ENCODE measurements at places on chromosomes 12 and 14.

GRCh38 chr12:4960547-4960946 is 50.8 kb downstream of the KCNA1 start:
- no peak for DNase-seq

DNA sequence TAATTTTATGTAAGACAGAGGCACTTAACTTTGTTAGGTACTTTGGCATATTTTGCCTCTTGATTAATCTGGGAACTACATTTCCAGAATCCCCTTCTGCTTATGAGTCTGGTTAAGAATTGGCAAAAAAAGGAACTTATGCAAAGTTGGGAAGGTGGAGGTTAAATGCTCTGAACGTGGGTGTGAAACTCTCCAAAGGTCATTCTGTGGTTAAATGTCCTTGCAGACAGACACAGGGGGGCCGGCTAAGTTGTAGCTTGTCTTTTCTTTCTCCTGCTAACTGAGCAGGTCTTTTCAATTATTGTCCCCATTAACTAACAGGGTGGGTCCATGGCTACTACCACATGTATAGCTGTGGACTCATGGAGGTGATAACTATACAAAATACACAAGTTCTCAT is 248.6 kb upstream of the NOVA1 start:
- DNase-seq = no peak

- DNase-seq = no peak
Measured at GRCh38 chr12:115583591-115583990, 693.9 kb downstream of the MED13L start.

GRCh38 chr14:104661086-104661485 is 28.3 kb upstream of the INF2 start:
- DNase-seq = no peak

DNA sequence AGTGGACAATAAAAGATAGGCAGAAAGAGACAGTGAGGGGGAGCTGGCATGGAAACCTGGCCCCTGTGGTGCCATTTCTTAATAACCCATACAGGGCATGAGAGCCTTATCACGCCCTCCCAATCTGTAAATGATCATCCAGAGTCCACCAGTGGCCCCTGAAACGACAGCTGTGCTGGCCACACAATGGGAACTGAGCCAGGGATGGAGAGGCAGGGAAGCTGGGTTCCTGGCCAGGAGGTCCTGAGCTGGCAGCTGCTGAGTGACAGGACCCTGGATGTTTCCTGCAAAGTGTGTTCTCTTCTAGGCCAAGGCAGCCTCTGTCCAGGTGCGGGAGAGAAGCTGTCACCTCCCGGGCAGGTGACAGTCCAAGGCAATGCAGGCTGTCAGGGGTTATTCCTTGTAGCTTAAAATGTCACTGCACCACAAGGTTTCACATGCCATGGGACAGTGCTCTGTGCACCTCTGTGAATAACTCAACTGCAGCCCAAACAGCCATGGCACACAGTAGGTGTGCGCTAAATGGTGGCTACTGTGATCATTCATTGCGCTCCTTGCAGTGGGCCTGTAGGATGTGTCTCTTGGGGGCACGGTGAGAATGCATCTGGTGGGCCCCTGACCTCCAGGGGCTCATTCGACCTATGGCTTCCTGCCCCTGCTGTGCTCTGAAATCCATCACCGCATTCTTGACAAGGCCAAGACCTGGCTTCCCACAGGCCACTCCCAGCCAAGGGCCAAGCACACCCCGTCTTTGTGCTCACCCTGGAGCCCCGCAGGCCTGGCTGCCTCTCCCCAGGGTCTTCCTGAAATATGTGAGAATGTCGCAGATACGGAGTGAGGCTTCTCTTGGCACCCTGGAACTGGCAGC is 46.3 kb upstream of the BCL11B start:
- DNase-seq = no peak

DNA sequence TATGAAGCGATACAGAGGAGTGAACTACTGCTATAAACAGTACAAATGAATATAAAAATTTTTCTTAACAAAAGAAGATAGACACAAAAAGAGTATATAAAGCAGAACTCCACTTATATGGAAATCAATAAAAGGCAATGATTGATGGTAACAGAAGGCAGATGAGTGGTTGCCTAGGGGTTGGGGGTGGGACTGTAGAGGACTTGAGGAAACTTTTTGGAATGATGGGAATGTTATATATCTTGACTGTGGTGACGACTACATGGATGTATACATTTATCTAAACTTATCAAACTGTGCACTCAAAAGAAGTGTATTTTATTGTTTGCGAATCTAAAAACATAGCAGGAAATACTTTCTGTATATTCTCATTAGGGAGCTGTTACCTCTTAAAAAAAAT is 89.1 kb downstream of the PTCSC3 start:
- DNase-seq = no peak

DNA sequence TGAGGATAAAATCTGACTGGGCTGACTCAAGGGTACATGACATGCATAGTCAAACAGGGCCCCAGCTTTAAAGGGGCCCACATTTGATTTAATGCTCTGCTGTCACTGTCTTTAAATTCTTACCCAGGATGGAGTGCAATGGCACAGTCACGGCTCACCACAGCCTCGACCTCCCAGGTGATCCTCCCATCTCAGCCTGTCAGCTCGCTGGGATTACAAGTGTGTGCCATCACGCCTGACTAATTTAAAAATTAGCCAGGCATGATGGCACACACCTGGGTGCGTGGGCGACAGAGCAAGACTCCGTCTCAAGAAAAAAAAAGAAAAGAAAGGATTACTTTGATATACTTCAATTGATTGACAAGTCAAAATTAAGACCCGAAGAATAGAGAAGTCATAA is 9.2 kb upstream of the PLBD1 start:
- no peak for DNase-seq

- no peak for DNase-seq
Measured at GRCh38 chr14:102178806-102179205, 39.1 kb downstream of the WDR20 start.

DNA sequence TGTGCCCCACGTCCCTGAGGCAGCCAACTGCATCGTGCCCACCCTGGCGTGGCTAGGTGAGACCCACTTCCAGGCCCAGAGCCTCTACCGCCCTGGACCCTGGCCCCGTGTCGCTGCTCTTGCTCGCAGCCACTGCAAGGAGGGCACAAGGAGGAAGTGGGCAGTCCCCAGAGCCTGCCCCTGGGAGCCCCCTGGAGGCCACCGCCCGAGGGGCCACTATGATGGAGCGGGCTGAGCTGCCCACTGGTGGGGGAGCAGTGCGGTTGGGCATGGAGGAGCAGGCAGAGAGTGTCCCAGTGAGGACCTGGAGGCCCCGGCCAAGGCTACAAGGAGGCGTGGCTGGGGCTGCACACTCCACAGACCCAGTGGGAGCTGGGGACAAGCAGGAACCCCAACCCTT is 323.6 kb downstream of the PCNX1 start:
- DNase-seq = no peak

DNA sequence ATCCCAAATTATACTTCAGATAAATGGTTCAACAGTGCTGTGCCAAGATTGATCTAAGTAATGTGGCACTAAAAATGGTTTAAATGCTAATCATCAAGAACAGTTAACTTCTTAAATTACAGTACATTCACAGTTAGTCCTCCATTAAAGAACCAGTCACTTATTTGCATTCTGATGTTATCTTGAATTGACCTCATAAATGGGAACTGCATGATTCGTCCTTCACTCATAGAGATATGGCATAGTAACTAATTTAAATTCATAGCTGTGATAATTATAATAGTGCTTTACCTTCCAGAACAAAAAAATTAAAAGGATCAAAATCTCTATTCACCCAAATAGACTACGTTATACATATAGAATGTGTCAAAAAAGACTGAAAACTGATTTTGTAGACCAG is 61.1 kb downstream of the COCH start:
- no peak for DNase-seq

DNA sequence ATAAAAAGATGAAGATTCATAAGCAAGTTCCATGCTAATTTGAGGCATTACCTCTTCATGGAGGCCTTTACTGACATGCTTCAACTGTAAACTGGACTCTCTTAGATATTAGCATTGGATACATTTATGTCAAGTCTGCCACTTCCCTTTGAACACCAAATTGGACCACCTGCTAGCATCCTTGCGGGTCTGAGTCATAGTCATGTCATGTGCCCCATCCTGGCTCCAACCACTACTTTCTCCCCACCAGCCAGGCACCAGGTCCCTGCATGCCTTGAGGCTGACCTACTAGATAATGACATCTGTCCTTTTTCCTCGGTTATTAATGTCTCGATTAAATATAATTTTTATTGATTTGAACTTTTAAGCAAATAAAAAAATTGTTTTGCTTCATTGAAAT is 32.9 kb upstream of the EEA1 start:
- peak; percentile 70 for DNase-seq

DNA sequence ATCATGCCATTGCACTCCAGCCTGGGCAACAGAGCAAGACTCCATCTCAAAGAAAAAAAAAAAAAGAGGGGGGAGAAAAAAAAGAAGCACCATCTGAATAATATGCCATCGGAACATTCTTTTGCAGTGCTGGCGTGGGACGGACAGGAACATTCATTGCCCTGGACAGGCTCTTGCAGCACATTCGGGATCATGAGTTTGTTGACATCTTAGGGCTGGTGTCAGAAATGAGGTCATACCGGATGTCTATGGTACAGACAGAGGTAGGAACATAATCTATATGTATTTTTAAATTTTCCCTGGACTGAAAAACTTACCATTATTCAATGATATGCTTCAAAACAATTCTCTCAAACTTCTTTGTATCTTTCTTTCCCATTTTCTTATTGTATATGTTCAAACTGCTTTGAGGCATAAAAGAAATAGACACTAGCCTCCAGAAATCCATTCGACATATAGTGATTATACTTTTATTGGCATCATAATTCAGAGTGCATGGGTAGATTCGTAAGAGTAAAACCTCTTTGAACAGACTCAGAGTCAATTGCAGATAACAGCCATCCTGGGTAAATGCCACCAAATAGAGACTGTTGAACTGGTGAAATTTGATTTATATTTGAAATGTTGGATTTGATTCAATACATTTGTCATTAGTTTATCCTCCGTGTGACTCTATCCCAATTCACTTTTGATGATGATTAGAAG is 199.7 kb downstream of the EPS8 start:
- DNase-seq = no peak

GRCh38 chr12:63319936-63320633 is 169.1 kb upstream of the AVPR1A start:
- no peak for DNase-seq

- no peak for DNase-seq
Measured at GRCh38 chr12:91455321-91455720, 272.7 kb upstream of the DCN start.

DNA sequence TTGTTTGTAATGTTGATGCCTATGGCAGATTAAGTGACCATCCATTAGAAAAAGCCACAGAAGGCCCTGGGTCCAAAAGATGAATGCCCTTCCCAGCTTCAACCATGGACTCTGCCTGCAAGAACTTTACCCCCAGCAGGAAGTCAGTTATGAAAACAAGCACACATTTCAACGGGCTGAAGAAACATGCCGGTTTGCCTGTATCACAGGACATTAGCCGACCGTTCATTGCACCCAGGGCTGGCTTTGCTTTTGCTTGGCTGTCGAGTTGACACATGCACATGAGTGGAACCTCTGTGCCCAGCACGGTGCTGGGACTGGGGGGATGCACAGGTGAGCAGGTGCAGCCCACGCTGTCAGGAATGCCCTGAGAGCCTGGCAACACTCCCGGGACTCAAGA is 1087.0 kb downstream of the BCL11B start:
- DNase-seq = no peak

DNA sequence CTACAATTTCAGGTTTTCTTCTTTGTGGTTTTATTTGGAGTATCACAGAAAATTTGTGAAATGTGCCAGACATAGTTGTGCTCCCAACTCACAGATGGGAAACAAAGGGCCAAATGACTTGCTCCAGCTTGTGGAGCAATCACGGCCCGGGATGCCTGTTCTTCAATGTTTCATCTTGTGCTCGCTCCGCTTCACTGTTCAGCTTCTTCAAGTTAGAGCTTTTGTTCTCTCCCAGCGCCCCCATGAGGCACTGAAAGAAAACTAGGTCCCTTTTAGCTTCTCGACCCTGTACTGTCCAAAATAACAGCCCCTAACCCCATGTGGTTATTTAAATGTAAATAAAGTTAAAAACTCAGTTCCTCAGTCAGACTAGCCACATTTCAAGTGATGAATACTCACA is 187.9 kb upstream of the STXBP6 start:
- DNase-seq = peak; percentile 10

- DNase-seq = no peak
Measured at GRCh38 chr12:14893506-14894250, 8.0 kb upstream of the MGP start.

- DNase-seq = no peak
Measured at GRCh38 chr12:93981411-93981810, 167.0 kb upstream of the PLXNC1 start.

DNA sequence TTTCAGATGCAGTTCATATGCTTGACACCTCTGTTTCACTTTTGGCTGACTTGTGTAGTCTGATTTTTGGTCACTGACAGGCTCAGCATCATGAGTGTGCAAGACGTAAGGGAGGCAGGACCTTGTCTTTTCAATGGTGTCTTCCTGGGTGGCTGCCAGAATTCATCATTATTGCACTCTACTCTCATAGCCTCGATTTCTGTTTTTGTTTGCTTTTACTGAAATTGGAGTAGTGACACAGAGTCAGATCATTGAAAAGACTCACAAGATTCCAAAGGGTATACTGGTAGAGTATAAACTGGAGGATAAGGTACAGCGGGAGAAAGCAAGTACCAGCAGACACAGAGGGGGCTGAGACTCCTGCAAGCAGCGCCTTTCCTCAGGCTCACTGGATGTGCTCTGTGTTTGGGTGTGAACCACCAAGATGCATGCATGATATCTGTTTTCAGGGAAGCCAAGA is 126.3 kb upstream of the FGD4 start:
- no peak for DNase-seq

GRCh38 chr14:62017651-62018230 is 255.5 kb downstream of the SNAPC1 start:
- DNase-seq = no peak

DNA sequence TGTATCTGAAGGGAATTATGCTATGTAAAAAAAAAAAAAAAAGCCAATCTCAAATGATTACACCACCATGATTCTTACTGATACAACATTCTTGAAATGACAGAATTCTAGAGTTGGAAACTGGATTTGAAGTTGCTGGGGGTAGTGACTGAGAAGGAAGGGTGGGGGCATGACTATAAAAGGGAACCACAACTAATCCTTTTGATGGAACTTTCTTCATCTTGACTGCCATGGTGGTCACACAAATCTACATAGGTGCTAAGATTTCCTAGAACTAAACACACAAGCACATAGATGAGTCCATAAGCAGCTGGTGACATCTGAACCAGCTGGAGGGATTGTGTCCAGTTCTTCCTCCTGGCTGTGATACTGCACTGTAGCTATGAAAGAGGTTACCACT is 51.4 kb downstream of the CLMN start:
- DNase-seq = no peak

All from urothelium cell line (cell line).